ENCODE measurements at places on chromosomes 16 and 17.
A peak's percentile ranks its signal among the peaks of the same experiment; 100 is the strongest.

GRCh38 chr16:66401610-66402009 lies 25.5 kb upstream of the BEAN1 start:
- no peak for DNase-seq

DNA sequence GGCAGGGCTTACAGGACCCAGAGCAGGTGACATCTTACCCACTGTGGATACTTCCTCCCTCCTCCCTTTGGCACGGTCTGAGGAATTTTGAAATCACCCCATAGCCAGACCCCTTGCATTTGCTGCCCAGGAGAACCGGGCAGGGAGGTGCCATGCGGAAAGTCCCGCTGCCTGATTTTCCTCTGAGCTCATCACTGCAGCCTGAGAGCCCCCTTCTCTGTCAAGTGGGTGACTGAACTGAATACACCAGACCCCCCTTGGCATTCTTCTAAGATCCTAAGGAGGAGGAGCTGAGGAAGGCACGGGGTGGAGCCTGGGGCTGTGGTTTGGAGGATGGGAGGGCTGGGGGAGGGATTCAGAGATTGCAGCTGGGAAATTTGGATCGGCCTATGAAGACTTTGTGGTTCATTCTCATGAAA lies 173.4 kb downstream of the RAB11FIP4 start:
- DNase-seq: no peak

GRCh38 chr17:18021372-18021771 lies 17.6 kb downstream of the ATPAF2 start:
- no peak for DNase-seq

- DNase-seq: no peak
These were observed 35.0 kb downstream of the USP32 start for GRCh38 chr17:60356940-60357339.

DNA sequence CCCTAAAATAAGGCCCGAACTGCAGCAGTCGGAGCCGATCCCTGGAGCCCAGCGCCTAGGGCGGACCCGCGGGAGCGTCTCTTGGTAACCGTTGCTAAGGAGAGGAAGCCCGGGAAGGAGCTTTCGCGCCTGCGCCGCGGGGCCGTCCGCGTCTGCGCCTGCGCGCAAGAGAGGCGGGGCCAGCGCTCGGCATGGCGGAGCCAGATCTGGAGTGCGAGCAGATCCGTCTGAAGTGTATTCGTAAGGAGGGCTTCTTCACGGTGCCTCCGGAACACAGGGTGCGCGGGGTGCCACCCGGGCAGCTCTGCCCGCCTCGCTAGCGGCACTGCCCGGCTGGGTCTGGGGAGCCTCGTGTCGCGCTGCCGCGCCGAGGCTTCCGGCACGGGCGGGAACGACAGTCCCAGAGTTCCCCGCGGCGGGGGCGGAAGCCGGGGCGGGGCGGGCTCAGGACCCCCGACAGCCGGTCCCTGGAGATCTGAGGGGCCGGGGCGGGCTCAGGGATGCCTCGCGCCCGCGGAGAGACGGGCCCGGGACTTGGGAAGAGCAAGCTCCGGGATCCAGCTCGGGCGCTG lies at the start of gene CDK10:
Gene CDK10 (plus strand): TSS at position 170 of the 572 bp plus-strand sequence. CDS start 22 bp downstream, at position 192.
- DNase-seq: peak; percentile 79

GRCh38 chr17:81656118-81656743 lies at the start of gene PDE6G:
Gene PDE6G, minus strand, starts transcription at chr17:81656542. Its CDS starts 3,237 bp downstream, at chr17:81653305.
- no peak for DNase-seq

GRCh38 chr16:4179020-4179419 lies 62.8 kb upstream of the ADCY9 start:
- no peak for DNase-seq

GRCh38 chr16:35637683-35638082 lies 2178.3 kb downstream of the TP53TG3F start:
- DNase-seq: no peak

DNA sequence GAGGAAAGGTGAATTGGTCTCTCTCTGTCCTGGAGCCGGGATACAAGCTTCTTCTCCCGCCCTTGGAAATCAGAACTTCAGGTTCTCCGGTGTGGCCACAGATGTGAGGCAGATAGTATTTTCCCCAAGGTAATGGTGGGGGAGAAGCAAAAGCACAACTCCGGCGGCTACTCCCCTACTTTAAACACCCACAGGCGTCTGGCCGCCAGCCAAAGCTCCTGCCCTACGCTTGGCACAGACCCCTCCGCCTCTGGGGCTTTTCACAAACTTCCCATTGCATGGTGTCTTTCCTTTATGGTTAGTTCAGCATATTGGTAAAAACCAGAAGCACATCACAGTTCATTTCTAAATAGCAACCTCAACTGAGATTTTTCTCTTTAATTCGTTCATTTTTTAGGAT lies 39.4 kb upstream of the B4GALNT2 start:
- no peak for DNase-seq

DNA sequence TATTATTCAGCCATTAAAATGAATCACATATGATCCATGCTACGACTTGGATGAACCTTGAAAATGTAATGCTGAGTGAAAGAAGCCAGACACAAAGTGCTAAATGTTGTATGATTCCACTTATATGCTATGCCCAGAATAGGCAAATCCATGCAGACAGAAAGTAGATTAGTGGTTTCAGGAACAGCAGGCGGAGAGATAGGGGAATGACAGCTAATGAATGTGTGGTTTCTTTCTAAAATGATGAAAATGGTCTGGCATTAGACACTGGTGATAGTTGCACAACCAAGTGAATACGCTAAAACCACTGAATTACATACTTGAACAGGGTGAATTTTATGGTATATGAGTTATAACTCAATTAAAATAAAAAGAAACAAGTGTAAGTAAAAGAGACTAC lies 121.8 kb upstream of the NOG start:
- no peak for DNase-seq

DNA sequence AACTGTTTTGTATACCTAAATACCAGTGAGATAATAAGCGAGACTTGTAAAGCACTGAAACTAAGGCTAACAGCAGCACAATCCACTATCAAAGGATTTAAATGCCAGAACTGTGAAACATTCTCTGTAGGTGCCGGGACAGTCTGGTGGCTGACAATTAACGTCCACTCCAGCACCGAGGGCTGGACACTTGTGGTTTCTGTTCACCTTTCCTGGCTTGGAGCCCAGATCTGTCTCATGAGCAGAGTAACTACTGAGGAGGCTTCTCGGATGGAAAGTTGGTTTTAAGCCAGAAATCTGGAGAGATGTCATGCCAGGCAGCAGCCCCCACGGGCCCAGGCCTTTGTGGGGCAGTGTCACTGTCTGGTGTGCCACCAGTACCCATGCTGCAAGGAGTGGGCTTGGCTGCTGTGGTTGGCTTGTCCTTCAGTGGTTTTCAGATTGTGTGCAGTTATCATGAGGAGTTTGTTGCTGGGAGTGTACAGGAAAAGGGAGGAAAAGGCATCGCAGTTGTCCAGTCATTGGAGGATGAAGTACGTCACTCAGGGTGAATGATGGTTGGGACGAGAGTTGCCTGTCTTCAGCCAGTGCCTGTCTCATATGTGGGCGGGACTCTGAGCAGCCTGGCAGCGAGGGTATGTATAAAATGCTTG lies 35.5 kb downstream of the UBN1 start:
- no peak for DNase-seq

DNA sequence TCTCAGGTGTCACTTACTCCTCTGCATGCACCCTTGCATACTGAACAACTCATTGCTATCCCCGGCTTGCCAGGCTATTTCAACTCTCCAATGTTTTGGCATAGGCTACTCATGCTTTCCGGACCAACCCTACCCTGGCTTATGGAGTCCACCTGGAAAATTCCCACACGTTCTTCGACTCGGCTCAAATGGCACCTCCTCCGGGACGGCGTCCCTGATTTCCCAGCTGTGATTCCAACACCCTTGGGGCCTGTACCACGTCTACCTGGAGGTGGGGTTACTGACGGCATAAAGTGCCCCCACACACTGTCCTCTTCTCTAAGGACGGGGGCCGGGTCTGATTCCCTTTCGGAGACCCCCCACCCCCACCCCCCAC lies 498 bp downstream of the SMYD4 start:
- no peak for DNase-seq

- DNase-seq: no peak
These were observed 41.9 kb upstream of the ATP2A3 start for GRCh38 chr17:4006165-4006589.

- no peak for DNase-seq
These were observed 63.9 kb downstream of the NETO2 start for GRCh38 chr16:47079860-47080259.
